ENCODE measurements at places on chromosomes 3 and 15.
A peak's percentile ranks its signal among the peaks of the same experiment; 100 is the strongest.

DNA sequence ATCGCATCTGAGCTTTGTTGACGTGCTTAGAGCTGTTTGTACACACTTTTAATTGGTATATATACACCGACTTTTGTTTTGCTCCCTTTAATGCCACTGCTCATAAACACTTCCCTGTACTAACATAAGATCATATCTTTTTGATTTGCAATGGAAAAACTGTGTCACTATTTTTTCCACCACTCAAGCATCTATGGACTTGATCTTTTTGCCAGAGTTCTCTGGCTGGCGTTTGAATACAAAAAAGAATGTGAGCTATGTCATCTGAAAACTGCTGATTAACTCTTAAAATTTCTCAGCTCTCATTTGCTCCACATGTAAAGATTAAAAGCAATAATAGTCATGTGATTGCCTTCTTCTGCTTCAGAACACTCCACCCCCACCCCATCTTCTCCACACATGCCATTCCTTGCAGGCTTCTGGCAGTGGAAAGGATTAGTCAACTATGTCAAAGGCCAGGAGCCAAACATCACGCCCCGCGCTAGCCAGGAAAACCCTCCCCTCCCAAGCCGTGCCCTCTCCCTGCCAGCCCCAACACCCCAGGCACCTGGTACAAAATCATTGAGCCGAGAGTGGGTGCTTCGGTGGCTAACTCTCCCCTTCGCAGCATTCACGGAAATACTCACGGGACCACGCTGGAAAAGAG, 123.4 kb upstream of the MEF2A start:
- DNase-seq = no peak

GRCh38 chr3:183815951-183816475, 9.4 kb downstream of the MAP6D1 start:
- DNase-seq = no peak

- DNase-seq = no peak
Observed at GRCh38 chr15:31474059-31474868, 147.6 kb downstream of the KLF13 start.

GRCh38 chr15:89089316-89090230, 1.3 kb downstream of the ABHD2 start:
- no peak for DNase-seq

- DNase-seq = no peak
Observed at GRCh38 chr3:186024210-186024609, 84.7 kb downstream of the ETV5 start.

DNA sequence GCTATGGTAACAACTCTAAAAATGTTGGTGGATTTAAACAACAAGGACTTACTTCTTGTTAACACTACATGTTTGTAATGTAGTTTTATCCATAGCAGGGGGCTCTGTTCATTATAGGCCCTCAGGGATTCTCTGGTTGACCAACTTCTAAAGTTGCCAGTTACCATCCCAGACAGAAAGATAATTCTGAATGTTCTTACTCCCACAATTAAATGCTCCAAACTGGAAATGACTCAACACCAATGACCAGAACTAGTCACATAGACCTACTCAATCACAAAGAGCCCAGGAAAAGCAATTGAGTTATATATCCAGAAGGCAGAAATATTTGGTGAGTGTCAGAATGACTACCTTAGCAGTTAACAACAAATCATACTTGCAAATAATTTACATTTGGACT, 199.3 kb upstream of the UMPS start:
- no peak for DNase-seq

GRCh38 chr3:41819236-41819635, 142.7 kb downstream of the ULK4 start:
- no peak for DNase-seq

DNA sequence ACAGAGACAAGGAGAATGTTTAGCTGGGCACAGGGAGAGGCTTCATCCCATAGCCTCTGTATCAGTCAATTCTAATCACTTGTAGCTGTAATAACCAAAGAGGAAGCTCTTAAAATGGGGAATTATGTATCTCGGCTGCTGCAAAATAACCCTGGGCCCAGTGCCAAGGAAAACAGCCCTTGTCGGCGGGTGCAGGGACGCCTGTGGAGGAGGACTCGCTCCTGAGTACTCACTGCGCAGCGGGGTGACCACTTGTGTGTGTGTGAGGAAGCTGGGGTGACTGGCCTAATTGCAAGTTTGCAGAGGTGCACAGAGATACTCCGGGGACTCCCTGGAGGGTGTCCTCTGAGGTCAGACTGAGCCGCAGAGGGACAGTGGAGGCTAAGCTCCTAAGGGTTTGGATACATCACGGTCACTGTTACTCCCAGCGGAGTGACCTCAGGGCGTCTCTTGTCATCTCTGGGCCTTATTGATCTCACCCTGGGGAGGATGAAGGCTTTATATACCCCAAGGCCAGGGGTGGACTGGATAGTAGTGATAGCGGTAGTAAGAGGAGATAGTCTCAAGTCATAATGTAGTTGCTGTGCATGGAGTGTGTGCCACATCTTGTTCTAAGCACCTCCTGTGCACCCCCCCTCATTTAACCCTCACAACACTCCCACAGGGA, 37.2 kb downstream of the SLC6A6 start:
- DNase-seq = peak; percentile 74

GRCh38 chr3:197522881-197523441, 32.8 kb downstream of the BDH1 start:
- no peak for DNase-seq

DNA sequence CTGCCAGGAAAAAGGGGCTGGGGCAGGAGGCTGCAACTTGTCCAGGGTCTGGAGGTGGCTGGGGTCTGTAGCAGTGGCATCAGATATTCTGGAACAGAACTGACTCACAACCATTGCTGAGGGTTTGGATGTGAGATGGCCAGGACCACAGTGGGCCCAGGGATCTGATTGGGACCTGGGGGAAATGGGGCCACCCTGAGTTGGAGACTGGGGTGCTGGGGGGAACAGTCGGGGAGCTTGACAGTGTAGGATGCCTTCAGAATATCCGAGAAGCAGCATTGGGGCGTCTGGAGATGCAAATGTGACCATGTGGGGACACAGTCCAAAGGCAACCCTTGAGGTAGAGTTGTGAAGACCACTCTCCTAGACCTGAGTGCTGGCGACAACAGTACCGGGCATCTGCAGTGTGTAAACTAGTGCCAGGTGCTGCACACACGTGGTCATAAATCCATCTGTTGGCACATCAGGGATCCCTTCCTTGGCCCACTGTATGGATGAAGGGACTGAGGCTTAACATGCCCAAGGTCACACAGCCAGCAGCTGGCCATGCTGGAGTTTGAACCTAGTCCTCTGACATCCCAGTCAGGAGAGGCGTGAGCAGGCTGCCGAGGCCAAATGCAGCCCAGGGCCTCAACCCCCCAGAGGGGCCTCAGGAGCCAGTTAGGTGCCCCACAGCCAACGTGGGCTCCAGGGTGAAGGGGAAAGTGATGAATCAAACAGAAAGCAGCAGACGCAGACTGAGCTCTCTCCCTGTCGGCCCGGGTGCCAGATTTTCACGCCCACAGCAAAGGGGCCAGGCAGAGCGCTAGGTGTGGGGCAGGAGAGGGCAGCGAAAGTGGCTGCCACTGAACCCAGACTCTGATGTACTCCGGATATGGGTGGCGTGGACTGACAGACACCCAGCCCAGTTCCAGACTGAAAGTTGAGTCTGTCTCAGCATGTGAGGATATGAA, 18.8 kb downstream of the HEMK1 start:
- no peak for DNase-seq

DNA sequence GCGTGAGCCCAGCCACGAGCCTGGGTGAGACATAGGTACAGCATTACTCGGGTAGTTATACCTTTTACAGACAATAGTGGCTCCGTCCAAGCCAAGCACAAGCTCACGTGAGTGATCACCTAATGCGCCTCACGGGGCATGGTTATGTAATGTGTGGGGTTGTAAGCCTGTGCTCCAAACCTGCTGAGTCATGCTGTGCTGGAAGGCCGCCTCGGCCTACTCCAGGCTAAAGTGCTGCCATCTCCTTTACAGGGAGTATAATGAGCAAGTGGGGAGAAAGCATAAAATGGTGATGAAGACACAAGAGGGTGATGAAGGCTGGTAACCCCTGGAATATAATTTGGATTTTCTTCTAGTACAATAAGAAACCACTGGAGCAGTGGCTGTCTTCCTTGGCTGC, 175.8 kb upstream of the STT3B start:
- no peak for DNase-seq

GRCh38 chr15:64024172-64025050, 21.9 kb downstream of the DAPK2 start:
- DNase-seq = no peak

GRCh38 chr3:141279077-141279967, 47.7 kb downstream of the PXYLP1 start:
- DNase-seq = no peak

DNA sequence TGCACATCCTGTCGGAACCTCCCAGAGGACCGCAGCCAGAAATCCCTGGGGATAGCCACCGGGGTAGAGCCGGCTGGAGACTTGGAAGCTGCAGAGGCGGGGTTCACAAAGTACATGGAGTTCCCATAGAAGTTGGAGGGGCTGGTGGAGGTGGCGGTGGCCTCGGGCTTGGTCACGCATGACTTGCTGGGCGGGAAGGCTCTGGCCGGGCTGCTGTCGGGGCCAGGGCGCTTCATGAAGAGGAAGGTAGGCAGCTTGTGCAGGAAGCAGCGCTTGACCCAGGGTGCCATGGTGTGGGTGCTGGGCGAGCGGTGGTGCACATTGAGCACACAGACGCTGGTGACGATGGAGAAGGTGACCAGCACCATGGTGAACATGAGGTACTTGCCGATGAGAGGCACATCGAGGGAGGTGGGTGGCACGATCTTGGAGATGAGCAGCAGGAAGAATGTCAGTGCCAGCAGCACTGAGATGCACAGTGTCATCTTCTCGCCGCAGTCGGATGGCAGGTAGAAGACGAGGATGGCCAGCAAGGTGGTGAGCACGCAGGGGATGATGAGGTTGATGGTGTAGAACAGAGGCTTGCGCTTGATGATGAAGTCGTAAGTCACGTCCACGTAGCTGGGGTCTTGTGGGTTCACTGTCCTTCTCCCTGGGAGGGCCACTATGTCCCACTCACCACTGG, 8.4 kb upstream of the CHRNA3 start:
- no peak for DNase-seq

- no peak for DNase-seq
Observed at GRCh38 chr15:95347837-95348236, 982.7 kb upstream of the NR2F2 start.

DNA sequence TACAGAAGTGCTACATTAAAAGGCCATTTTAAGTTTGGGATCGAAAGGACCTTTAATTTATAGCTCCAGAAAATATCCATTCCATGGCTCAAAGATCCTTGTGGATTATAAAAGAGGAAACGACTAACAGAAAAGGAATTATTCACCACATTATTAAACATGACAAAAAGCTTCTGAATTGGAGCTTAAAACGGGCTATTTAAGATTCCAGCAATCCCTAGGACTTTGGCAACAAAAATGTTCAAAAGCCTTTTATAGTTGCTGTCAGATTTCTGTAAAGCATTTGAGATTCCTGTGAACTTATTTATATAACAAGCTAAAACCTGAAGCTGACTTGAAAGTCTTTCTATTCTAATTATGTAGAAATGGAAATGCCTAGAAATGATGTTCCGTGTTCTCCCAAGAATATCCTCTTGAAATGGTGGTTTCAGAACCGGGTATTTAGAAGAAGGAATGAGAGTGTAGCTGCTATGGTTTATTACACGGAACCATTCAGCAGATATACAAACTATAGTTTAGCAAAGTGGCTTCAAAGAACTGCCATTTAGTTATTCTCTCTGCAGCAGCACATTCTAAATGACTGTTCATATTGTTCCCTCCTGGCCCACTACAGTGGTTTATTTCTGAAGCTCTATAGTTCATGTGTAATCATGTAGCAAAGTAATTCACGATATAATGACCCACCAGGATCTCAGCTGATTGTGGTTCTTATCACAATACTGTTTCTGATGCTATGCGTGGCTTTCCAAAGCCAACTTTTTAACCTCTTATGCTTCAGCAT, 961.7 kb downstream of the FHIT start:
- no peak for DNase-seq

DNA sequence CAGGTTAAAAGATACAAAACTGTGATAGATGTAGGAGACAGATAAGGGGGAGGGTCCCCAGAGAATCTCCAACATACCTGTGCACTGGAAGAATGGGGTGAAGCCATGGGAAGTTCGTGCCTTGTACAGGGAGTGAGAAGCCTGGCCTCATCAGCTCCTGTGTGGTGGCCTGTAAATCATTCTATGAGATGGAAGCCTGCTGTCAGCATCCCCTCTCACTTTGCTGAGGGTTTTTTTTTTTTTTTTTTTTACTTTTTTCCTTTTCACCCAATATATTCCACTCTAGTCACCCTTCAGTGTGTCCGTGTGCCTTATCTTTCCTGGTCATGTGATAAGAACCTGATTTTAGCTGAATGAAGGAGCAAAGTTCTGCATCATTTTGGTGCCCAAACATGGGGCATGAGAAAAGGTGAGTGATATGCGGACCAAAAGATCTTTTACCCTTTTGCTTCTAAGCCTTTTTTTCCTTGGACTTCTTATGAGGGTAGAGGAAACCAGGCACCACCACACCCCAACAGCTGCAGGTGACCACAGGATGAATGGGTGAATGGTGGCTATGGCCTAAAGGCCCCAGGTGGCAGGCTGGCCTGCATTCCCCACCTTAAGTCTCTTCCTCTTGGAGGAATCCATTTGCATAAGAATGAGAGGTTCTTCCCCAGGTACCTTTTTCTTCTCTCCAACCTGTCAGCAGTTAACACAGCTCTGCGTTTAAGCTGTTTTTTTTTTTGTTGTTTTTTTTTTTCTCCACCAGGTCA, 1345.0 kb downstream of the NSUN3 start:
- DNase-seq = no peak

- DNase-seq = no peak
Observed at GRCh38 chr3:148226246-148226645, 471.5 kb upstream of the AGTR1 start.

- no peak for DNase-seq
Observed at GRCh38 chr15:46366360-46367007, 731.7 kb downstream of the SQOR start.

GRCh38 chr3:57230006-57230405, 2.5 kb downstream of the APPL1 start:
- no peak for DNase-seq

GRCh38 chr3:110734524-110734923, 337.1 kb upstream of the NECTIN3 start:
- DNase-seq = no peak

DNA sequence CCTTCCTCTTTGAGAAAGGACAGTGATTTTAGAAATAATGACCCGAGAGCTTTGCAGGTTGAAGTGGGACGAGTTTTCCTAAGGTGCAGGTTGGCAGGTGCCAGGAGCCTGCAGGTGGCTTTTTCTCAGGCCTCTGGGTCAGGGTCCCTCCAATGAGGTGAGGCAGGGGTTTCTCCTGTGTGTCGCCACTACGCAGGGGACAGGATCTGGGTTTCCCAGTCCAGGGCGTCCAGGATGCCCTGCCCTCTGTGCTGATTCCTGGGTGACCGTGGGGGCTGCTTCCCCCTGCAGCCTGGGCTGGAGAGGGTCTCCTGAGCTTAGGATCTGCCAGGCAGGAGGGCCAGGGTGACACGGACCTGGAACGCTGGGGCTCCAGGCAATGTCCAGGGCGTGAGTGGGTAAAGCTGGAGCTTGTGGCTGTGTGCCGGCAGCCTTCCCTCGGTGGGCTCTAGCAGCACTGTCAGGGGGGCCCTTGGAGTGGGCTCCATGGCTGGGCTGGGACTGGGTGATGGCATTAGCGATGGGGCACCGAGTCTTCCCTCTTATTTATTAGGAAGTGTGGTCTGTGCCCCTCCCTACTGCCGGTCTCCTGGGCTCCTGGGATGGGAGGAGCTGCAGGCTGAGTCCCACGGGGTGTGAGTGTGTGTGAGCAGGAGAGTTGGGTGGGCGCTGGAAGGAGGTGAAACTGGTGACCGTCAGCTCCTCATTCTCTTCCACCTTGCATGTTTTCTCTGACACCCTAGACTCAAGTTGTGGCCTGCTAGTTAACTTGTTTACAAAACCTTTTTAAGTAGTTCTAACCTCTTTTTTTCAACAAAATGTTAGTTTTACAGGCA, 1.8 kb downstream of the APBA2 start:
- no peak for DNase-seq

All from NCI-H2081 treated with DMSO at 0.1 percent for 48 hours (cell line).